Spleen (tissue), 13 donors: ENCODE measurements at places on chromosomes 2 and 18. TPM values are rescaled to one million over a fixed set of nuclear protein-coding genes. Genes with fewer than 3 reads are reported as not detected.

DNA sequence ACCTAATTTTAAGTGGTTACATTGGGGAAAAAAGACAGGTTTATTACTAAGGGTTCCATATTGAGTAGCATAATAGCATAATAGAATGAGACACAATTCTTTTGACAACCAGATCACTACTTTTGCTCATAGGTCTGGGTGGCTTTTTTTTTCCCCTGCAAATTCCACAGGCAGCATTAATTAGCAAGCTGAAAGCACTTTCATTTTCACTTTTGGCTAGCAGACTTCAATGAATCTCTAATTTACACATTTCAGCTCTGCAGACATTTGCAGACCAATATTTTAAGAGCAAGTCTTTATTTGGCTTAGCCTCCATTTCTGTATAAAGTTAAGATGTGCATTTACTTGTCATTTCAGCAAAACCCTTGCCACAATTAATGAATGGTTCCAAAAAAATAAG is 185.5 kb downstream of the NOL4 start:
- no peak for DNase-seq

The MBD5 gene
- polyA plus RNA-seq, result 6.8 TPM

The PROC gene
- 0.21 TPM for polyA plus RNA-seq

GRCh38 chr18:72869226-72870185 is 1.7 kb upstream of the NETO1 start:
- peak; percentile 81 for DNase-seq

- no peak for DNase-seq
These were observed 241.5 kb downstream of the SH3RF3 start for GRCh38 chr2:109370399-109371035.

The TXNDC2 gene
- not detected for polyA plus RNA-seq

DNA sequence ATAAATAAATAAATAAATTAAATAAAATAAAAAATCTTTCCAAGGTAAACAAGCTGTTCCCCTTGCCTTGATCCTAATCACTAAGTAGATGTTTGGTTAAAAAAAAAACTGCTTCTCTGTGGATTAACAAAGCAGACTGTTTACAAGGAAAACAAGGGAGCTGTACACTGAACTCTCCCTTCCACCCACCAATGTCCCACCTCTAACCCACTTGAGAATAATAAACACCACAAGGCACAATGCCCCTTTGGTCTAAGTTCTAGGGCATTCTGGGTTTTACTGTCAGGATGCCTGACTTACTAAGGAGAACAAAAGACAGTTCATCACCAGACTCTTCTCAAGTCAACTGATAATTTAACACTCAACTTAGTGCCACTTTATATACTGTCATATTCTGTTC is 83.5 kb downstream of the NCKAP1 start:
- no peak for DNase-seq

- no peak for DNase-seq
These were observed 4.9 kb downstream of the NEB start for GRCh38 chr2:151729415-151729811.

DNA sequence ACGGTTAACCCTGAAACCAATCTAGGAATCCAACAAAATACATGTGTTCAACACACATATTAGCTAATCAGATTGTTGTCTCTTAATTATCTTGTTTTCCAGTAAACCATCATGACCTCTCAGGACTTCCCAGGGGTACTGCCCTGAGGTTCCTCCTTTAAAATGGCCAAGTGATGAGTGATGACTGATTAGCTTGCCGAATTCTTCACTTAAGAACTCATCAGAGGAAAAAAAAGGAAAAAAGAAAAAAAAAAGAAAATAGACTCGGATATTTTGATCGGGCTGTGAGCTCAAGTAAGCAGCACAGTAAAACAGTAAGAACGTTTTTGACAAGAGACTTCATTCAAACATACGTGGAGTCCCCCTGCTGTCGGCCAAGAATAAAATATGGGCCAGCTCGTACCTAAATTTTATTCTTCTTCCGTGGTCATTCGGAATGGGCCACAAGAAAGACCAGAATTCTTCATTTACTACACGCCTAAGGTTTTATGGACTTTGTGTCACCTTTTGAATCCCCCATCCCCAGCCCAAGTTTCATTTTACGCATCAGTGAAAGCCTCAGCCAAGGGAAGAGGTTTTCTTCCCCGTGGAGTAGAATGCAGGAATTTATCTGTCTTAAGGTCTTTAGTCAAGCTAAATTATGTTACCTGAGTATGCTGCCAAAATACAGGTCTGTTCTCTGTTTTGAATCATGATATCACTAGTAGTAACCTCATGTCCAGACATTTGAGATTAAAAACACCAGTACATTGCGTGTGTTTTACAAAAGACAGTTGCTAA is 40.5 kb downstream of the COLEC12 start:
- no peak for DNase-seq

- DNase-seq, result no peak
These were observed 102.9 kb downstream of the CABLES1 start for GRCh38 chr18:23238152-23238531.

- DNase-seq, result no peak
These were observed 13.4 kb upstream of the NMI start for GRCh38 chr2:151302879-151303278.

DNA sequence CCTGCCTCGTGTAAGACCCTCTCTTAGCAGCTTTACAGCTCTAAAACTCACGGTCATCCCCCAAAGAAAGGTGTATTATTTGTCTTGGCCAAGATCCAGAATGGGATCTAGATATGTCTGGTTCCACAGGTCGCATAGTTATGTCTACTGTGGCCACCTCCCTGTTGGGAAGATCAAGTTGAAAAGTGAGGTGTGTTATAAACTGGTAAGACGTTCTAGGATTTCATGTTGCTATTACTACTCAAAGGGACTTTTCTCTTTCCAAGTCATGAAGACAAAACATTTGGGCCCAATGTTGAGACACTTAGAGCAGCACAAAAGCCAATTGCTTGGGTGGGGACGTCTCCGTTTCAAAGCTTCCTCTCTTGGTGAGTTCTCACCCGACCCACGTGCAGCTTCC is 766.0 kb downstream of the RNF144A start:
- no peak for DNase-seq

The GRP gene
- polyA plus RNA-seq, result not detected

DNA sequence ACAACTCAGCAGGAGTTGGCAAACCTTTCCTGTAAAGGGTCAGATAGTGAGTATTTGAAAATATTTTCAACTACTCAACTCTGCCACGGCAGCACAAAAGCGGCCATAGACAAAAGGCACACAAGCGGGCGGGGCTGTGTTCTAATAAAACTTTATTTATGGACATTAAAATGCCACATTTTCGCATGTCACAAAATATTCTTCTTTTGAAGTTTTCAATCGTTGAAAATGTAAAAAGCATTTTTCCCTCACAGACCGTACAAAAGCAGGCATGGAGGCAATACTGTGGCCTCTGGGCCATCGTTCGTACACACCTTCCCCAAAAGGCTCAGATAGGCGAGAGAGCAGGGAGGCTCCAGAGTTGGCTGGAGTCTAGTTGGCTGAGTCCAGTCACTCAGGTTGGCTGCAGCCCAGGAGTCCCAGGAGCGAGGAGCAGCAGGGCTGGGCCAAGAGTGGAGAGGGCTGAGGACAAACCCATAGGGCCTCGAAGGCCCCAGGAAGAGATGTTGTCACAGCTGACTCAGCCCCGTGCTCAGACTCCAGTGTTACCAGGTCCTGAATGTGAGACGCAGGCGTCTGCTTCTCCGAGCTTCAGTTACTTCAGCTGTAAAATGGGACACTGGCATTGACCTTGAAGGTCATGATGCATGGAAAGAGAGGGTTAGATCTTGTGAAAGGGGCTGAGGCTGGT is 42.5 kb downstream of the SDC1 start:
- peak; percentile 59 for DNase-seq

The OR6B2 gene
- polyA plus RNA-seq, result not detected

GRCh38 chr2:97952357-97952756 is 43.4 kb downstream of the TMEM131 start:
- DNase-seq, result no peak

DNA sequence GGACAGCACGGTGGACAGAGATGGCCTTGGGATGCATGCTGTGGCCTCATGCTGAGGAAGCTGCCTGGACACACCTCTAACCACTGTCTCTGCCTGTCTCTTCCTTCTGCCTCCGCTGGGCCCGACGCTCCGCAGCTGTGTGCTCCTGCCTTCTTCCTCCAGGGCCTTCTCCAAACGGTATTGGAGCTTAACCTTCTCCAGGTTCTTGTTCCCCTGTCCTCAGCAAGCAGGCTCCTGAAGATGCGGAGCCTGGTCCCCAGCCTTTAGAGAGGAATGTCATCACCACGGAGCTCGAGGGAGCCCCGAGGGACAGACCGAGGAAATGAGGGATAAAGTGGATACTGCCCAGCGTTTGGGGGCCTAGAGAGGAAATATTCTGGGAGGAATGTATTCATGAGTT is 155.1 kb downstream of the DYSF start:
- peak; percentile 34 for DNase-seq

GRCh38 chr2:232479341-232480200 is 8.1 kb downstream of the ECEL1 start:
- peak; percentile 69 for DNase-seq
